IPS DF 6.9 (cell line): ENCODE measurements at places on chromosomes 1 and 21.

GRCh38 chr1:197778366-197778945 is 3.2 kb upstream of the DENND1B start:
- DNase-seq = no peak

DNA sequence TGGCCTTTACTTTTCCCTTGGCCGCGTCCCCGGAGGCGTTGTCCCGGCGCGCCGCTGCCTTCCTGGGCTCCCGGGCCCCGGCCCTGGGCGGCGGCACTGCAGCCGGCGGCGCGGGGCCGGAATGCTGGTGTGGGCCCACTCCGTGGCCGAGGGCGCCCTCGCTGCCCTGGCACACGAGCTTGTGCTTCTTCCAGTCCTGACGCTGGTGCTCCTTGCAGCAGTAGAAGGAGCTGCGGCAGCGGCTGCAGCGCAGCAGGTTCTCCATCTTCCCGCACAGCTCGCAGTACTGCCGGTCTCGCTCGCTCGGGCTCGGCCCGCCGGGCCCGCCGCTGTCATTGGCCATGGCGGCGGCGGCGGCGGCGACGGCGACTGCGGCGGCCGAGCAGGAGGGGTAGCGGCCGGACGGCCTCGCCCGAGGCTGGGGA is 529 bp downstream of the EGLN1 start:
- DNase-seq = no peak

DNA sequence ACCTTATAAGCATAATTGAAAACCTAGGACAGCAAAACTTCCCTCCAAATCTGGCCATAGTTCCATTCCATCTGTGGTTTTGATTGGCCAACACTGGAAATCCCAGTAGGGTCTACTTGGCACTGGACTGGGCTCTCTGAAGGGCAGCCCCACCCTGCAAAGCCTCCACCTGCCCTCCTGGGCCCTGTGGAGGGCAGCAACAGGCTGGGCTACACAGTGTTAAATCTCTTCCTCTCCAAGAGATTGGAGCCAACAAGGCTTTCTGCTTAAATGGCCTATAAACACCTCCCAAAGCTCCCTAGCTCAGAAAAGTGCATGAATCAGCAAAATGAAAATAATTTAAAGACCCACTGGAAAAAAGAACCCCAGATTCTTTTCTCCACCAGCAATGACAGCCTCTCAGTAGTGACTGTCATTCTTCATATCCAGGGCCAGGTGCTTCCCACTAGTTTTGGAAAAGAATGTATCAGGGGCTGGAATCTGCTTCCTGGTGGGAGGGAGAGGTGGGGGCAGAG is 58.5 kb downstream of the BEND5 start:
- DNase-seq = no peak

GRCh38 chr1:6918186-6918924 is 133.1 kb downstream of the CAMTA1 start:
- DNase-seq = no peak

DNA sequence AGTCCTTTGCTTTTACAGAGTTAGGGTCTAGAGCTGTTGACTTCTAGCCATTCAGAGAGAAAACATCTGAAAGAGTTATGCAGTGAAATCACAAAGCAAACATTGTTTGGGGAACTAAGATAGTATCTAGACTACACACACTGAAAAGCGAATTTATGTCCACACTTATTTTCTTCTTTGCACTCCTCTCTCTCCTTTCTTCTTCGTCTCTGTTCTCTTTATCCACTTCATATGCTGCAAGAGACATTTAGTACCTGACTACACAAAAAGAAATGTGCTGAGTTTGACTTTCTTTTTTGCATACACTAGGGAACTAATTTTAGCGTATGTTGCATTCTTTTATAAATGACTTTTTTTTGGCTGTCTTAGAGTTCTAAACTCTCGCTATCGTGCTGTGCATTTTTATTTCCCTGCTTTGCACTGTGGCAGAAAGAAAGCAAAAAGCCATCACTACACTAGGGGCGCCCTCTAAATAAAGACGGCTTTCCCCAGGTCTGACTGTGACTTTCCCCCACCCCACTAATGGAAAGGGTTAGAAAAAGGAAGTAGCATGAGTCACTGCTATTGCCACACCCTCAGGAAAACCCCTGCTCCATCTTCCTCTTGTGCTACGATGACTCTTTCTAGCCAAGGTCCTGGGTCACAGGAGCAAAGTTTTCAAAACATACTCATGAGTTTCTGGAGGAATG is 65.7 kb downstream of the MAP3K7CL start:
- no peak for DNase-seq

DNA sequence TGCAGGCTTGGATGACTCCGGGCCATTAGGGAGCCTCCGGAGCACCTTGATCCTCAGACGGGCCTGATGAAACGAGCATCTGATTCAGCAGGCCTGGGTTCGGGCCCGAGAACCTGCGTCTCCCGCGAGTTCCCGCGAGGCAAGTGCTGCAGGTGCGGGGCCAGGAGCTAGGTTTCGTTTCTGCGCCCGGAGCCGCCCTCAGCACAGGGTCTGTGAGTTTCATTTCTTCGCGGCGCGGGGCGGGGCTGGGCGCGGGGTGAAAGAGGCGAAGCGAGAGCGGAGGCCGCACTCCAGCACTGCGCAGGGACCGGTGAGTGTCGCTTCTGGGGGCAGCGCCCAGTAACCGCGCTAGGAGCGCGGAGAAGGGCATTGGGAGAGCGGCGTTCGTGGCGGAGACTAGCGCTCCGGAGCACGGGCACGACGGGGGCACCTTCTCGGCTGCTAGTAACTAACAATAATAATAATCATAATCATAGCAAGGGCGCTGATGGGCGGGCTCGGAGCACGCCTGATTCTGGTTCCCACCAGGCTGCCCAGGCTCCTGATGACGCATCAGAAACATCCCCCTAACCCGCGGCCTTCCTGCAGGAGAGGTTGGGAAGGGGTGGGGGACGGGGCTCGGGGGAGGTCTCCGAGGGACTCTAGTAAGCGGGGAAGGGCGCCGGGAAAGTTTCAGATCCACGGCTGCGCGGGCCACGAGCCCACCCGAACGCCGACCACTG is at the start of gene MX1:
Gene MX1 (plus strand): TSS at position 286 of the 722 bp plus-strand sequence. CDS start 5,832 bp downstream, outside the sequence.
- no peak for DNase-seq
